SJSA1 (cell line): ENCODE measurements at places on chromosomes 3 and 15. TPM values are rescaled to one million over a fixed set of nuclear protein-coding genes. Genes with fewer than 3 reads are reported as not detected.

- no peak for DNase-seq
Observed at GRCh38 chr3:153972862-153973261, 148.3 kb upstream of the ARHGEF26 start.

The RBP2 gene
- total RNA-seq = not detected in 2 replicates

DNA sequence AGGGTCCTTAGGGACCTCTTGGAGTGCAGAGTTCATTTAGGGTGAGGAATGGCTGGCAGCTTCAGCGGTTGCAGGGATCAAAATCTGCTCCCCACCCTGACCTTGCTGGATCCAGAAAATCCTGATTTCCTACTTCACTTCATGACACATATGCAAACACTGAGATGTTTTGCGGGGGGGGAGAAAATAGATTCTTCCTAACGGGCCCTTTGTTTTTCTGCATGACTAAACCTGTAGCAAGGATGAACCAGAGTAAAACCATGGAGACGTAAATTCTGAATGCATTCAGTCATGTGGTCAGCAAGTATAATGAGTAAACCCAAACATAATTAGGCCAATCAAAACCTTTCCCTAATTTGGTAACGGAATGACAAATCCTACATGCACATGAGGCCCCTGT lies 20.0 kb upstream of the RBP1 start:
- DNase-seq = no peak

- no peak for DNase-seq
Observed at GRCh38 chr3:178259703-178260102, 276.5 kb upstream of the KCNMB2 start.

GRCh38 chr3:182105875-182106274 lies 394.1 kb downstream of the SOX2 start:
- DNase-seq = no peak

The DNAJC19 gene
- 25.2 and 36.0 TPM in 2 replicates for total RNA-seq

GRCh38 chr3:114502204-114502603 lies 208.4 kb downstream of the TIGIT start:
- DNase-seq = no peak

DNA sequence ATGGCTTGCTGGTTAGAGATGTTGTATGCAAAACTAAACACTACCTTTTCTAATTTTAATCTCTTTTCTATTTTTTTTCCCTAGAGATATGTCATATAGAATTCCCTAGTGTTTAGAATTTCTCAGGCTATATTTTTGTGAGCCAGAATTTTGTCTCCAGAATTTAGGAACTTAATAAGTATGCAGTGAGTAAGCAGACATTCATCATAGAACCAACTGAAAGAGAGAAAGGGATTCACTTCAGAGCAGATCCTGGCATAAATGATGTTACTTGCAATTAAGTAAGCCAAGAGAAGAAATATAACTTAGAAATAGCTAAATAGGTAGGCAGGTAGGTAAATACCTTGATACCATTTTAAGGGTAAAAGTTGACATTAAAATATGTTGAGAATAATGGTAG lies 288.9 kb downstream of the ZNF385D start:
- no peak for DNase-seq
